Stimulated activated CD8-positive, alpha-beta memory T cell treated with anti-CD3 and anti-CD28 coated beads, Interleukin-7, amount 100 ng/mL, for 1 hour (primary cell): ENCODE measurements at places on chromosomes 5 and 9.

DNA sequence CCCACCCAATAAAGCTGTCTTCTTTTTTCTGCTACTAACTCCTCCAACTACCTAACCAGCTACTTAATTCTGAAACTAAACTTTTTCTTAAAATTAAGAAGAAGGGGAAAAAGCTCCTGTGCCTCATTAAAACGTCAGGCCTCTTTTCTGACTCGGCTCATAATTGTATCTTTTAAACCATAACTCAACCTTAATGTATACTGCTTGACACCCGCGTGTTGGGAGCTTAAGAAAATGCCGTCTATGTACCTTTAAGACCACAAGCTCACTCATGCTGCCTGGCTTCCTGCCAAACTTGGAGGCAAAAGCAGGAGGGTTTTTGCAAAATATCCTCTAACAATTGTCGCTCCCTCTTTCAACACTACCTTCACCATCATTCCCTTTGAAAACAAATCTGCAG, 5.0 kb downstream of the EBF1 start:
- no peak for DNase-seq

DNA sequence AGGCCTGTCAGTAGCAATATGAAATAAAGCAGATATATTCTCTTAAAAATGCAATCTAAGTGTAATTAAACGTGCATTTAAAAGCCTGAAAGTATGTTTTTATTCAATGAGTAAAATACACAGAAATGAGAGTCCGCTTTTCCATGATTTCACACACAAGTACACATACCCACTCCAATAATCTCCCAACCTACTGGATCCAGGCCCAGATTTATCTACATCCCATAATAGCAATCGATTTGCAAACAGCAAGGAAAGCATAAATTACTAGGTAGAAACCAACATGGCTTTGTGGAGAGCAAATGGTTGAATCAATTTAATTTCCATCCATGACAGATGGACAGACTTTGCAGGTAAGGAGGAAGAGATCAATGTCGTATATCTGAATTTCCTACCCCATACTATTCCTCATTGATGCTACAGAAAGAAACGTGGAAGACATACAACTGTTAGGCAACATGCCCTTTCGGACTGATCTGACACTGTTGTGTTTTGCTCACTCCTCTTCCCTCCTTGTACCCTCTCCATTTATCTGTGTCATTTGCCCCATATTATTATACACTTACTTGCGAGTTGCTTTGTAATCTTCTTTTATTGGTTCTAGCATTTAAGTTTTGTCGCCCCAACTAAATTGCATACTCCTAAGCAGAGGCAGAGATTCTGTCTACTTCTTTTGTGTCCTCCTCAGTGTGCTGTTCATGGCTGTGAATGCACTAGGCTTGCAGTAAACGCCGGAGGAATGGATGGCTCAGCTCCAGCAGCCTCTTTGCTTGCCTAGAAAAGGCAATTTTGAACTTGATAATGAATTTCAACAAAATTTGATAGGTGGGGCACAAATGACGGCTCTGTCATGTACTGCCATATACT, 133.6 kb downstream of the NFIB start:
- DNase-seq = no peak

DNA sequence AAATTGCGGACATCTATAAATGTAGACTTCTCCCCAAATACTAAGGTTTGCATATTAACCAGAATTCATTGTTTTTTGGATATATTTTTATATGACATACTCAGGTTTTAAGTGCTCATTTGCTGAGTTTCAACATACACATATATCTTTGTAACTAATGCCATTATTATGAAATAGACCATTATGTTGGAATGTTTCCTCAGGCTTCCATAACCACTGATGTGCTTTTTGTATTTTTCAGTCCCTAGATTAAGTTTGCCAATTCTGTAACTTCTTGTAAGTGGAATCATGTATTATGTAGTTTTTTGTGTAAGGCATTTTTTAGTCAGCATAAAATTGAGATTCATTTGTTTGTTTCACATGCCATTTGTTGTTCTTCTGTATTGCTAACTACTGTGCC, 32.1 kb downstream of the HSPA4 start:
- no peak for DNase-seq

GRCh38 chr5:1276930-1277329, 17.9 kb downstream of the TERT start:
- DNase-seq = no peak

DNA sequence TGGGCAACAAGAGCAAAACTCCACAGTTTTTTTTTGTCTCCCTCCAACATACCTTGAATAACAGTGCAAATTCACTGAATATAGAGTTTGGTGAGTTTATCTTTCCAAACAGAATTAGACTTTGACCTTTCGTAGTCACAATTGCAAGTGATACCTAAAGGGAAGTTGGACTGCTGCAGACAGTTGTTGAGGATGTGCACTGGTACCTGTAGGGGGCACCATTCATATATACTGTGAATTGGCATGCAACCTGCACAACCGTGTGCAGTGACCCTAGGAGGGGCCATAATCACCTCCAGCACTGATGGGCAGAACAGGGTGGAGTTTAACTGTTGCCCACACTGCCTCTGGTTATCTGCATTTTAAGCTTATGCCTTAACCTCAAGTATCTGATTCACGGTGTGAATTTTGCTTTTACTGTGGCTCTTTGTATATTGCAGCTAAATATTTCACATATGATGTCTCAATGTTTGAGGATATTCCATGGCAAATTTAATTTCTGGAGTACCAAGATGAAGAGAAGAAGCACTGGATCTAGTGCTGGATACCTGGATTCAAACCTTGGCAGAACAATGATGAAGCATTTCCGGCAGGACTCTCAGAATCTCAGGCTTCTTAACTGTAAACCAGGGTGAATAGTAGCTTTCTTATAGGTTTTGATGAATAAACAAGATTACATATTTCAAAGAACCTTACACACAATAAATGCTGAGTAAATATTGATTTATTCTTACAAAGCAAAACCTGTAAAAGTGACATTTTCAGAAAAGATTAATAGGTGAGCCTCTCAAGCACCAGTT, 144.3 kb downstream of the ACTBL2 start:
- DNase-seq = no peak

GRCh38 chr5:120447706-120448239, 16.3 kb upstream of the PRR16 start:
- no peak for DNase-seq

DNA sequence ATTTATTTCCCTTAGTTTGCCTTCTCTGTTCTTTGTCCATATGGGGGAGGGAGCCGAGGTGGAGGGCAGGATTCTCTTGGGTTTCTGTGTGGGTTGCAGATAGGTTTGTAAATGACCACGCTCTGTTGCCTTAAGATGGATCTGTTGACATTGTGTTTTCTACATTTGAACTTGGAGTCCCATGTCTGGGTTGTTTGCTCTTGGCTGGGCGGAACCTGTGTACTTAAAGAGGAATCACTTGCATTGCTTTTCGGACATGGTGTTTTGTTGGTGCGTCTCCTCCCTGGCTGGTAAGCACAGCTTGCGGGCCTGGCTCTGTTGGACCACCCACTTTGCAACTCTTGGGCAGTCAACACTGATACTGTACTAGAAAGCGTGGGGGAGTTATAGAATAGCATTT, 45.9 kb downstream of the EHMT1 start:
- DNase-seq = no peak

DNA sequence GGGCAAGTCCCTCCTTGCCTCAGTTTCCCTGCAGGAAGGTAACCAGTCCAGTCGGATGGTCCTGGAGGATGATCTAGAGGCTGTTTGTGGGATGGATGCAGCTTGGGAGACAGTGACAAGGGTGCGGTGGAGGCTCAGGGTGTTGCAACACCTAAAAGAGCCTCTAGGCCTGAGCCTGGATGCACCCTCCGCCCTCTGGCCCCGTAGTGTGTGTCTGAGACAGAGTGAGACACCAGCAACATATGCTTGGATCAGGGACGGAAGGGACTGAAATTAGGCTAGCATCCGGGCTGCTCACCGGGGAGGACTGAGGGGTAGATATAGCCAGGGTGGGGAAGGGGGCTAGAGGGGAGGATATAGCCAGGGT, 1.1 kb downstream of the CRAT start:
- DNase-seq = no peak

GRCh38 chr9:135883410-135884089, 23.8 kb downstream of the CAMSAP1 start:
- DNase-seq = no peak

DNA sequence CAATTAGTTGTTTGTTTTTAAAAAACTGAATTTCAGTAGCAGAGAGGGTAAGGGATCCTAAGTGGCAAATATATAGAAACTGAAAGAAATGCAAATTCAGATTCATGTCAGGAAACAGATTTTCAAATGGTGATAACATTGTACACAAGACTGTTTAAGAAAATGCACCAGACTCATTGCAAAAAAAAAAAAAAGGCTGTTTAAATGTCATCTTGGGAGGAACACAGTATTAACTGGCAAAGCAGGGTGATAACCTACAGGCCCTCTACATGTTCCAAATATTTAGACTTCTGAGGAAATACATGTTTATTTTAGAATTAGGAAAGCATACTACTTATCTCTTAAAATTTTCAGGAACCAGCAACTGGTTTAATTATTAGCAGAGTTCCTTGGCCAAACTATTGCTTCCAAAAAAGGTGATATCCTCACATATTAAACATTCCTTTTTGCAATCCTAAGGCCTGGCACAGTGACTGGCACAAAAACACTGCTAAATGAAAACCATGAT, 114.5 kb downstream of the TSSK1B start:
- DNase-seq = no peak

DNA sequence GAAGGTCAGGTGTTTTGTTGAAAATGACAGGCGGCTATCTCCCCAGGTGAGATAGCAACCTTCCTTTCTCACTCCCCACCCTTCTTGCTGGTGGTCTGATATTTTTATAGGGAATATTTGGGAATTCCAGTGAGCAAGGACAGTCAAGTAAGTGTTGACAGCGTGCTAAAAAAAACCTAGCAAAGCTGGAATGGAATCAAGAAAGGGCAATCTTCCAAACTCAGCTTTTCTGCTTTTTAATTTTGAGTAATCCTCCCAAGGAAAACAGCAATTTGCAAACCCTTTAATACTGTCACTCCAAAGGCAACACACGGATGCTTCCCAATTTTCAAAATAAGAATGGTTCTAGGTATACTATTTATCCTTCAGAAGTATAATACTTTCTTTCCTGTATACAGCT, 143.7 kb upstream of the PCA3 start:
- no peak for DNase-seq

- no peak for DNase-seq
Measured at GRCh38 chr5:177456976-177457851, 10.6 kb downstream of the PRR7 start.

DNA sequence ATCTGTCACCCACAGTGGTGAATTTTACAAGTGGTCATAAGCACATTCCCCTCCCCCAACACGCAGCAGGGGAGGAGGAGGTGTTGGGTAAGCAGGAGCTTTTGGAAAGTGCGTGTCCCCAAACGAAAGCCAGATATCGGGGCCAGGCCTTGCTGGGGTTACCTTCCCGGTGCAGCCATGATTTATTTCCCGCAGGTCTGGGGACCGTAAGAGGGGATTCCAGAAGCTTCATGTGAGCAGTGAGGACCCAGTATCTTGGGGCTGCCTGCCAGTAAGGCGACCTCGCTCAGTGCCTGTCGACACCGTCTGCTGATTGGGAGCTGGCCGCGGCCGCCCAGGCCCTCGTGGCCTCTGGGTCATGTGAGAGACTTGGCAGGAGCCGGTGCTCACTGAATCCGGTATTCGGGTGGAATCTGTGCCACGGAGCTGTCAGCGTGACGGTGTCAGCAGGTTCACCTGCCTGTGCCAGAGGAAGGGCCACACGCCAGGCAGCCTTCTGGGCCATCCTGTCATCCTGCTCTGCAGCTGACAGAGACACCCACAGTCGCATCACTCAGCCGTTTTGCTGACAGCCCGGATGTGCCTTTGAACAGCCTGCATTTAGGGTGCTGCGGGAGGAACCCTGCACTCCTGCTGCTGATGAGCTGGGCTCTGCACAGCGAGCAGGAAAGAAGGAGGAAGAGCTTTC, 37.3 kb downstream of the SEC61B start:
- DNase-seq = no peak

- DNase-seq = no peak
Measured at GRCh38 chr5:16192311-16192710, 12.7 kb upstream of the MARCHF11 start.

GRCh38 chr9:116282597-116282996, 129.0 kb downstream of the PAPPA start:
- DNase-seq = no peak

- no peak for DNase-seq
Measured at GRCh38 chr5:174837919-174838902, 113.8 kb downstream of the MSX2 start.

DNA sequence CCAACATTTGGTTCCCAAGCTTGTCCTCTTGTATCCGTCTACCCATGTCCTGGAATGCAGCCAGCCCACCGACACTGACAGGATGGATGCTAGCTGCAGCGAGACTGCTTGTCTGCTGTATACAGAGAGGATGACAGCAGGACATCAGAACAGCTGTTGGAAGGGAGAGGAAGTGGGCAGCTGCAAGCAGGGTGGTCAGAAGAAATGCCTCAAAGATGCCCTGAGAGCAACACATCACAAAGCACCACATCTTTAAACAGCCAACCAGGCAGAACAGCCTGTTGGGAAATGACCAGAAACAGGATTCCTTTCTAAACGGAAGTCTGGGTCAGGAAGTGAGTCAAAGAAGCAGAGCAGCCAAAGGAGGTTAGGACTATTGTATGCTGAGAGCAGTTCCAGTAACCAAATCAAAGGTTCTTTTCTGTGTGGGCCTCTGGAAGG, 219.1 kb downstream of the NDUFS4 start:
- no peak for DNase-seq

DNA sequence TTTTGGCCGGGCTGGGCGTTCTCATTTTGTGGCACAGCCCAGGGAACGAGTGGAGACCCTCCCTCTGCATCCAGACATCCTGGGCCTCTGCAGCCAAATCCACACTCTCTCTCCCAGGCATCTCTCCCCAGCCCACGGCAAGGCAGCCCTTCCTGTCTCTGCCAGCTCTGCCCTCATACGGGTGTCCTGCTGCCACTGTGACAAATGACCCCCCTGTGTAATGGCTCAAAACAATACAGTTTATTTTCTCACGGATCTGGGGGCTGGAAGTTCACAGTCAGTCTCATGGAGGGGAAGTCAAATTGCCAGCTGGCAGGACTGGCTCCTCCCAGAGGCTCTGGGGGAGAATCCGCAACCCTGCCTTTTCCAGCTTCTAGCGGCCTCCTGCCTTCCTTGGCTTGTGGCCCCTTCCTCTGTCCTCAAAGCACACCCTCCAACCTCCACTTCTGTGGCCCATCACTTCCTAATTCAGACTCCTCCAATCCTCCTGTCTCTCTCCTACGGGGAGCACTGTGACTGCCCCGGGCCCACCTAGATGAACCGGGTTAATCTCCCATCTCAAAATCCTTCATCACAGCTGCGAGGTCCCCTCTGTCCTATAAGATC, 70.2 kb upstream of the COL5A1 start:
- no peak for DNase-seq

DNA sequence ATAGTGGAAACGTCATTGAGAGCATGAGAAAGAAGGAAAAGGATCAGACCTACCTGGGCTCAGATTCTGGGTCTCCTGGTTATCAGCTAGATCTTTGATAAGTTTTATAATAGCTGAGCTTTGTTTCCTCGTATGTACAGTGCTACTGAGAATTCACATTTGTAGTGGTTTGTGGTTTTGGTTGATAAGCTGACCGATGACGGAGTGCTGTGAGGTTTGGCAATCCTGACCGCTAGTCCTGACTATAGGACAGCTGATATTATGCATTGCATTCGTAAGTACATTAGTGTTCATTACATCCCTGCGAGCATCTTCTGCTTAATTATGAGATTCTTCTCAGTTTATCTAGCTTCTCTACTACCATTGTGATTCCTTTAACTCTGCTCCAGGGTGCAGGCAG, 190.7 kb upstream of the SLC27A6 start:
- DNase-seq = no peak
